ENCODE measurements at places on chromosomes 4 and X.

GRCh38 chr4:122331195-122331594 is 47.6 kb upstream of the ADAD1 start:
- DNase-seq: no peak

- no peak for DNase-seq
Measured at GRCh38 chr4:73740353-73740778, at the start of gene CXCL8. Gene CXCL8 (plus strand): TSS chr4:73740569. CDS start chr4:73740659, 90 bp downstream.

- no peak for DNase-seq
Measured at GRCh38 chr4:54719378-54719777, 61.6 kb downstream of the KIT start.

DNA sequence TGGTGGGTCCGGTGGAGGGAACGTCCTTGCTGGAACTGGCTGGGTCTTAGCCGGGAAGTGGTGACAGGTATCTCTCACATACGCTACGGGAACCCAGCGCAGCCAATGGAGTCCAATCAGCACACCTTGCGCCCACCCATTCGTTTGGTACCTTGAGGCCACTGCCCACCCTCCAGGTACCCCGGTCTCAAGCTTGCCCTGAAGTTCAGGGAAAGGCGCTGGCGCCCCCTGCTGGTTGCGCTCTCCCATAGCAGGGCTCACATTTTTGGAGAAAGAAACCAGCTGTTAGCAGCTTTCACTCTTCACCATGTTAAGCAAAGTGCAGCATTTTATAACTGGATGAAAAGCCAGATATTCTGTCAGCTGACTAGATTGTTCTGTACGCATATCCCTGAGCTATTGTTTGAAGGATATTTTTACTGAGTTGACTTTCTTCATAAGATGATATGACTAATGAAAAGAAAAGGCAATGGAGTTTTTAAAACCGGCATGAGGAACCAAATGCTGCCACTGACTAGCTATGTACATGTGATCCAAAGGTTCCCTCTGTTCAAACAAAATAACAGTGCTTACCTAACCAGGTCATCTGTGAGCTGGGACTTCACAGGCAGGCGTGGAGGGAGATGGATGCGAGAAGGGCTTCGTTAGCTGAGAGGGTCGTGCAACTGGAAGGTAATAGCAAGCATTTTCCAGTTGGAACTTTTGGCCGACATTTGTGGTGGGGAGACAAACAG is 43.7 kb downstream of the OTOP1 start:
- DNase-seq: no peak

GRCh38 chr4:3660086-3660927 is 105.9 kb upstream of the ADRA2C start:
- no peak for DNase-seq

DNA sequence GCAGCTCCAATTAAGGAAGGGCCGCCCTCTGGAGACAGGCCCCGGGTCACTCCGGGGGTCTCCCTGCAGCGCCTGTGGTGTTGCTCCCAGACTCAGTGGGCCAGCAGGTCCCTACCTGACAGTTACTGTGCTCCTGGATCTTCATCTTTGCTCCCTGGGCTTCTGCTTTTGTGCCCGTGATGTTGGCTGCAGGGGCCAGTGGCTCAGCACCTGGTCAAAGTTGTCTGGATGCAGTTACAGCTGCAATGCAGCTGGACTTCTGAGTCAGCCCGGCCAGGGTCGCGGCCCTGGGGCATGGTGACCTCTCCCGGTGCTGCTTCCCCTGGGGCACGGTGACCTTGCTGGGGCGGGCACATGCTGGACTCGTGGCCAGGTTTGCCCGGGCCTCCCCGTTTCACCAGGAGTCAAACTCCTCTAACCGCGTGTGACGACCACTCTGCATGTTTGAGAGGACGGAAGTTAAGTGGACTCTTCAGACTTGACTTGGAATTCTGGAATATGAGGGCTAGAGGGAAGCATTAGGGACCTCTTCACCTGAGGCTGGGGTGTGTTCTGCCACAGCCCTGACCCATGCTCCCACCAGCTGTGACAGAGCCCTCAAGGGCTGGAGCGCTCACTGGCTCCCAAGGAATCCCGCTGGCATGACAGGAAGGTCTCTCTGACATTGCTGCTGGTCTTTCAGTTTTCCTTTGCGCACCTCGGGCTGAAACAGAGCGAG is 3.7 kb downstream of the CTAG2 start:
- no peak for DNase-seq

DNA sequence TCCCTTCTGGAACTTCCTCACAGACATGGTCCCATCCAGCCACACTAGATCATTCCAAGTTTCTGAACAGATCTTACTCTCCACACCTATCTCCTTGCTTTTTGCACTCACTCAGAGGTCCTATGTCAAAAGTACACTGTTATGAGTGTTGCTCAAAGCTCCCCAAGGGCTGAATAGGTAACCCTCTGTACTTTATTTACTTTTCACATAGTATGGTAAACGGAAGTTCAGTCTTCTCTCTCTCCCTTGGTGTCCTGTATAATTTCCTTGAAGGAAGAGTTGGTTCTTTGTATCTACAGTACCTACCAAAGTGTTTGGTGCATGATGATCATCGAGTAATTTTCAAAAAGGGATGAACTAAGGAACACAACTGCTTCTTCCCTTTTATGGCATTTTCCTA is 74.4 kb downstream of the ARHGEF38 start:
- DNase-seq: no peak

- no peak for DNase-seq
Measured at GRCh38 chr4:118012142-118012541, 22.1 kb upstream of the NDST3 start.

GRCh38 chr4:153242839-153243324 is 38.6 kb downstream of the TRIM2 start:
- DNase-seq: no peak

GRCh38 chr4:13970349-13970748 is 342.8 kb upstream of the BOD1L1 start:
- no peak for DNase-seq

GRCh38 chr4:4853921-4854648 is 5.4 kb upstream of the MSX1 start:
- no peak for DNase-seq

DNA sequence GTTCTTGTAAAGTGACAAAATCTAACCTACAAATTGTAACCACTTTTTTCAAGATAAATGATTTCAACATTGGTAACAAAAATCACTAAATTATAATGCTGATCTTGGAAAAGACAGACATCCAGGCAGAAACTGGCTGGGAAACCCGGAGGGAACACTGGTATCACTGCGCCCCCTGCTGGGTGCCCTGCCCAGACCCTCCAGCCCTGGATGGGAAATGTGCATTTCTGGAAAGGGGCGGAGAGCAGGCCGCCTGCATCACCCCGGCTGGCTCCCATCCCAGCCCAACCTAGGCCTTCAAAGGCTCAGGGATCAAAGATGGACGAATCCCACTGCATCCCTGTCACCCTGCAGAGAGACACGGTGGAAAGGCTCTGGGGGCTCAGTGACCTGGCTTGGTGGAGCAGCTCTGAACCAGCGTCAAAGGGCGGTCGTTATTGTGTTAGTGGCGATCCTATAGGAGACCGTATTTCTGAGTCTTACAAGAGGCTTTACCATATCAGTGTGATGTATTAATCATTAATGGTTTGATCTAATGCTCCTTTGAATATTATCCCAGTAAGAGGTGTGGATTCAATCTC is 37.3 kb downstream of the ACOX3 start:
- DNase-seq: peak; percentile 65

DNA sequence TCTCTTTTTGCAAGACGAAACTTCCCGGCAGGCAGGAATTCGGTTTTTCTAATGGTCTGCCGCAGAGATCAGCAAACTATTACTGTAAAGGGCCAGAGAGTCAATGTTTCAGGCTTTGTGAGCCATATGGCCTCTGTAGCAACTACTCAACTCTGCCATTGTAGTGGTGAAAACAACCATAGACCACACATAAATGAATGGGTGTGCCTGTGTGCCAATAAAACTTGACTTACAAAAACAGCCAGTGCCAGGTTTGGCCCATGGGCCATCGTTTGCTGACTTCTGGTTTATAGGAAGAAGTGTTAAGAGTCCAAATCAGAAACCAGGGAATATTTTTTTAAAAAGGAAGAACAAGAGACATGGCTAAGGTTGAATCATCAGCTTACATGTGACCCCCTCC is 163.0 kb downstream of the SH3KBP1 start:
- DNase-seq: no peak

DNA sequence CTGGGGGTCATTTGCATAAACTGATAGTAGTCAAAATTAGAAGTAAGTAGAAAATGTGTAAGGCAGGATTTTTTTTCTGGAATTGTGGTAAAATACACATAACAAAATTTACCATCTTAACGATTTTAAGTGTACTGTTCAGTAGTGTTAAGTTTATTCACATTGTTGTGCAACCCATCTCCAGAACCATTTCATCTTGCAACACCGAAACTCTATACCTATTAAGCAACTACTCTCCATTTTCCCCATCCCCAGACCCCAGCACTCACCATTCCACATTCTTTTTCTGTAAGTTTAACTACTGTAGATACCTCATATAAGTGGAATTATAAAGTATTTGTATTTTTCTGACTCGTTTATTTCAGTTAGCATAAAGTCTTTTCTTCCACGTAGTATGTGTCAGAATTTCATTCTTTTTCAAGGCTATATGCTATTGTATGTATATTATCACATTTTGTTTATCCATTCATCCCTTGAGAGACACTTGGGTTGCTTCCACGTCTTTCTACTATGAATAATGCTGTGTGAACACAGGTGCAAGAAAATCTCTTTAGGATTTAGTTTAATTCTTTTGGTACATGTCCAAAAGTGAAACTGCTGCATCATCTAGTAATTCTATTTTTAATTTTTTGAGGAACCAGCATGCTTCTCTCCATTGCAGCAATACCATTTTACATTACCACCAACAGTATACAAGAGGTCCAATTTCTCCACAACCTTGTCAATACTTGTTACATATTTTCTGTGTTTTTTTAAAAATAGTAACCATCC is 39.1 kb upstream of the NSUN7 start:
- no peak for DNase-seq

DNA sequence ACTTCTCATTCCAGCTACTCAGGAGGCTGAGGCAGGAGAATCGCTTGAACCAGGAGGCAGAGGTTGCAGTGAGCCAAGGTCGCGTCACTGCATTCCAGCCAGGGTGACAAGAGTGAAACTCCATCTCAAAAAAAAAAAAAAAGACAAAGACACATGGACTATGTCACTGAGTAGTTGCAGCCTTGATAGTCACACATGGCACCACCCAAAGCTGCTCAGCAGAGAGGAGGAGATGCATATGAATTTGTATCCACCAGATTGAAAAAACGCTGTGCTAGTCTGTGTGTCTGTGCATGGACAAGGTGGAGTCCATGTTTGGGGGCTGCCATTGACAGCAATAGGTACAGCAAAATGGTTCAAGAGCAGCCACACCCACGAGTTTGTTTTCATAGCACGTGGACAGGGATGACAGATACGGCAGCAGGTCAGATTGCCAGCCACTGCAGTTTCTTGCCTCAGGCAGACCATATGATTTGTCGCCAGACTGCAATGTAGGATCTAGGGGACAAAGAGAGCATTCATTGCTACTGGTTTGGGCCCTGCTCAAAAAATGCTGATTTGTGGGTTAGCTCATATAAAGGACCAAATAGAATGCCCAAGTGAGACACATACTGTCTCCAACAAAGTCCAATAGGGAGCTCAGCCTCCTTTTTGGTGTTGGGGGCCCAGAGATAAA is 89.9 kb downstream of the CEP135 start:
- DNase-seq: no peak

GRCh38 chr4:8769645-8770517 is 101.8 kb downstream of the HMX1 start:
- no peak for DNase-seq

DNA sequence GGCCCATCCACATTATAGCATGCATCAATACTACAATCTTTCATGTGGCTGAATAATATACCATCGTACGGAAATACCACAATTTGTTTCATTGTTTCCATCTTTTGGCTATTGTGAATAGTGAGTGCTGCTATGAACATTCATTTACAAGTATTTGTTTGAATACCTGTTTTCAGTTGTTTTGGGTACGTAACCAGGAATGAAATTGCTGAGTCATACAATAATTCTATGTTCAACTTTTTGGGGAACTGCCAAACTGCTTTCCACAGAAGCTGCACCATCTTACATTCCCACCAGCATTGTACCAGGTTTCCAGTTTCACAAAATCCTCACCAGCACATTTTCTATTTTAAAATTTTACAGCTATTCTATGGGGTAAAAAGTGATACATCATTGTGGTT is 28.5 kb upstream of the MANBA start:
- no peak for DNase-seq

- no peak for DNase-seq
Measured at GRCh38 chrX:5957506-5957905, 271.2 kb downstream of the NLGN4X start.

- DNase-seq: no peak
Measured at GRCh38 chr4:147741190-147741788, 9.4 kb downstream of the ARHGAP10 start.

DNA sequence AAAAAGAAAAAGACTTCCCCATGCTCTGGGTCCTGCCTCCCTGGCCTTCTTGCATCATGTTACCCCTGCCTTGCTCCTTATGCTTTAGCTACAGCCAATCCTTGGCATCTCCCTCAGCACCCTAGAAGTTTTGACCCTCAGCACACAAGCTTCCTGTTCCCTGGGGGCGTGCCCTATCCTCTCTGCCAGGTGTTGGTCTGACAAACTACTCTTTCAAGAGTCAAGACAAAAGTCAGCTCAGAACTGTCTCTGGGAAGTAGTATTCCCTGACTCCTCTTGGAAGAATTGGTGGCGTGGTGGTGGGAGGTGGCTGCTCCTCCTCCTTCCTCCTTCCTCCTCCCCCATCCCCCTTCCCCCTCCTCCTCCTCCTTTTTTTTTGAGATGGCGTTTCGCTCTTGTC is 41.0 kb downstream of the PRPS1 start:
- DNase-seq: no peak

GRCh38 chr4:109005523-109005922 is 242.7 kb upstream of the ETNPPL start:
- DNase-seq: no peak

DNA sequence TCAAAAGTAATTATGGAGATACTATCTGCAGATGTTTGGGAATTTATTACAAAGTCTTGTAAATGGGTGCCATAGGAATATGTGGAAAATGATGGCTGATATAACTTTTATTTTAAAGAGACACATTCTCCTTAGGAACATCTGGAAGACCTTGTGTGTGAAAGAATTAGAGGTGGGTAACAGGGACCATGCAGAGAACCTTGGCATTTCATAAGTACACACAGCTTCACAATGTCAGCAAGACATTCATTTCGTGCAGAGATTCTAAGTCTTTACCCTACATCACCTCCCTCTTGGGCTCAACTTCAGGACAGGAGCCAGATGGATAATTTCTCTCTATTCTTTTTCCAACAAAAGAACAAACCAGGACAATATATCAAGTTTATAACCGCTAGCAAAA is 458.1 kb upstream of the INTU start:
- DNase-seq: peak; percentile 16
